Activated T-helper 2 cell treated with anti-CD3 and anti-CD28 coated beads, Interferon-gamma antibody, Interleukin-2, Interleukin-4, amounts not matched to agents 10 μg/mL and 5 μg/mL and 100 μg/mL, durations not matched to agents 14 hours and 24 hours and 36 hours (primary cell): ENCODE measurements at places on chromosomes 2 and 18. TPM values are rescaled to one million over a fixed set of nuclear protein-coding genes. Genes with fewer than 3 reads are reported as not detected.

ACMSD gene
- not detected in 2 replicates for total RNA-seq

MC4R gene
- not detected in 2 replicates for total RNA-seq

KLHL41 gene
- total RNA-seq: 0.14 TPM in 1 of 2 replicates, not detected in the other

CAVIN2 gene
- not detected in 2 replicates for total RNA-seq

MEIS1 gene
- total RNA-seq: not detected in 2 replicates

REG3G gene
- total RNA-seq: not detected in 2 replicates

NOL4 gene
- total RNA-seq: not detected in 2 replicates

RIF1 gene
- total RNA-seq: 67.1 and 72.1 TPM in 2 replicates

CYBRD1 gene
- total RNA-seq: 5.7 and 8.0 TPM in 2 replicates

PAX8 gene
- 0.76 and 0.84 TPM in 2 replicates for total RNA-seq

AQP12B gene
- total RNA-seq: not detected in 2 replicates

ANKRD30BL gene
- not detected in 2 replicates for total RNA-seq

EML6 gene
- 0.23 and 0.25 TPM in 2 replicates for total RNA-seq

GAL3ST2 gene
- total RNA-seq: 1.3 and 1.9 TPM in 2 replicates

HOXD10 gene
- not detected in 2 replicates for total RNA-seq

MCM6 gene
- total RNA-seq: 190 and 191 TPM in 2 replicates

IGFBP5 gene
- not detected in 2 replicates for total RNA-seq

AFG3L2 gene
- total RNA-seq: 61.8 and 65.1 TPM in 2 replicates

STON1 gene
- 1.9 and 2.1 TPM in 2 replicates for total RNA-seq

LRATD1 gene
- total RNA-seq: not detected in 2 replicates

IL36B gene
- not detected in 2 replicates for total RNA-seq

C2orf78 gene
- total RNA-seq: not detected in 2 replicates

UGT1A10 gene
- total RNA-seq: not detected in 2 replicates

SPP2 gene
- total RNA-seq: not detected in 2 replicates

CNTNAP5 gene
- not detected in 2 replicates for total RNA-seq

SH3YL1 gene
- total RNA-seq: 34.7 and 37.1 TPM in 2 replicates

PLCL1 gene
- 1.8 and 2.0 TPM in 2 replicates for total RNA-seq

TFCP2L1 gene
- 0.11 TPM in 1 of 2 replicates, not detected in the other for total RNA-seq

GPR155 gene
- total RNA-seq: 0.94 and 1.1 TPM in 2 replicates

ARID5A gene
- total RNA-seq: 164 and 170 TPM in 2 replicates

ARHGAP25 gene
- total RNA-seq: 39.9 and 41.3 TPM in 2 replicates

ASXL3 gene
- total RNA-seq: not detected in 2 replicates

CSRNP3 gene
- total RNA-seq: not detected in 2 replicates

FAM124B gene
- 2.0 and 2.1 TPM in 2 replicates for total RNA-seq

WDR7 gene
- total RNA-seq: 25.4 and 27.1 TPM in 2 replicates

ABCG5 gene
- 0.14 TPM in 2 replicates for total RNA-seq

FABP1 gene
- total RNA-seq: not detected in 2 replicates

HMSD gene
- total RNA-seq: 9.1 and 14.9 TPM in 2 replicates

MERTK gene
- total RNA-seq: 1.0 and 1.4 TPM in 2 replicates

TDRD15 gene
- not detected in 2 replicates for total RNA-seq

DAW1 gene
- total RNA-seq: not detected in 2 replicates

VWC2L gene
- not detected in 2 replicates for total RNA-seq

LYG2 gene
- not detected in 2 replicates for total RNA-seq

COLEC12 gene
- total RNA-seq: not detected in 2 replicates

COL6A3 gene
- total RNA-seq: 7.9 and 9.2 TPM in 2 replicates

SULT1C2 gene
- total RNA-seq: not detected in 2 replicates

CCBE1 gene
- total RNA-seq: not detected in 2 replicates

ANO7 gene
- 3.5 and 4.3 TPM in 2 replicates for total RNA-seq
